ENCODE measurements at places on chromosomes 7 and 10.

- DNase-seq: no peak
Observed at GRCh38 chr7:138745189-138745588, 44.0 kb upstream of the SVOPL start.

DNA sequence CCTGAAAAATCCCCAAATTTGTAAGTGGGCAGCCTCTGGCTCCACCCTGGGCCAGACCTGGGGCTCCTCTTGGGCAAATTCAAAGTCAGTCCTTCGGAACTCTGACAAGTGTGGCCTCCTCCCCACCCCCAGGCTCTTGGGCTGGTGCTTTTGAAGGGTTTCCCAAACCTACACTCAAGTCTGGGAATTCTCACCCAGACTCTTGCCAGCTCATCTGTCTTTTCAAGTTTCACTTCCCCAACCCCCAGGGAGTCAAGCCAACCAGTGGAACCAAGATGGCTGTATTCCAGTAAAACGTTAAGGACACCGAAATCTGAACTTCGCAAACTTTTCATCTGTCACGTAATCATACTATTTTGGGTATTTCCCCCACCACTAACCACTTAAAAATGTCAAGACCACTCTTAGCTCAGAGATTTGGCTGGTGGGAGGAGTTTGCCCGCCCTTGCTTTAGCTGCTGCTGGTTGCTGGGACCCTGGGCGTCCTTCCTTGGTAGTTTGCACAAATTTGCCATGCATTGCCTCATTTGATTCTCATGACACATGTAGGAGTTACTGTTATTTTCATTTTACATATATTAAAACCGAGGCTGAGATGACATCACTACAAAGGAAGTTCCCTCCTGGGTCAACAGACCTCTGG lies 1.7 kb upstream of the MYO1G start:
- DNase-seq: peak; percentile 99

- no peak for DNase-seq
Observed at GRCh38 chr10:118914629-118915028, 114.9 kb upstream of the NANOS1 start.

GRCh38 chr10:62583876-62584615 lies 209.9 kb downstream of the ZNF365 start:
- no peak for DNase-seq

- DNase-seq: peak; percentile 38
Observed at GRCh38 chr7:128948312-128948973, 10.7 kb downstream of the IRF5 start.

GRCh38 chr10:13776861-13777311 lies 190.1 kb downstream of the PRPF18 start:
- no peak for DNase-seq

GRCh38 chr10:119420950-119421875 lies 121.3 kb downstream of the RGS10 start:
- no peak for DNase-seq

GRCh38 chr7:34875481-34875880 lies 161.8 kb downstream of the DPY19L1 start:
- no peak for DNase-seq

DNA sequence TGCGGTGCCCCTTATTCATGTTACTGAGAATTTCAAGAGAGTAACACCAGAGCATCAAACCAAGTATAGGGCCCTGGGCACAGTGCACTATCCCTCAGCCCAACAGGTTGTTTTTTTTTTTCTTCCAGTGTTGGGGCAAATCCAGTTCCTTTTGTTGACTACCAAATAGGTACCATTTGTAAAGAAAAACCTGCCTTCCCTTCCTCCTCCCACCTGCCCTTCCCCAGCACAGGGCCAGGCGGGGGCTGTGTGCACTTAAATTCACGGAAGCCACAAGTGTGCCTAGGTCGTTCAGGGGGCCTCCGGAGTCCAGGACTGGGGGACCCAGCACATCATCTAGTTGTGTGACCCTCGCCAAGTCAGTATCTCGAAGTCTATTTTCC lies 595 bp upstream of the SFXN4 start:
- no peak for DNase-seq

- no peak for DNase-seq
Observed at GRCh38 chr10:93695740-93696139, 6.7 kb downstream of the FRA10AC1 start.

GRCh38 chr7:157120181-157120580 lies 18.5 kb upstream of the UBE3C start:
- DNase-seq: no peak

GRCh38 chr7:70093205-70093904 lies 495.1 kb downstream of the AUTS2 start:
- DNase-seq: no peak

DNA sequence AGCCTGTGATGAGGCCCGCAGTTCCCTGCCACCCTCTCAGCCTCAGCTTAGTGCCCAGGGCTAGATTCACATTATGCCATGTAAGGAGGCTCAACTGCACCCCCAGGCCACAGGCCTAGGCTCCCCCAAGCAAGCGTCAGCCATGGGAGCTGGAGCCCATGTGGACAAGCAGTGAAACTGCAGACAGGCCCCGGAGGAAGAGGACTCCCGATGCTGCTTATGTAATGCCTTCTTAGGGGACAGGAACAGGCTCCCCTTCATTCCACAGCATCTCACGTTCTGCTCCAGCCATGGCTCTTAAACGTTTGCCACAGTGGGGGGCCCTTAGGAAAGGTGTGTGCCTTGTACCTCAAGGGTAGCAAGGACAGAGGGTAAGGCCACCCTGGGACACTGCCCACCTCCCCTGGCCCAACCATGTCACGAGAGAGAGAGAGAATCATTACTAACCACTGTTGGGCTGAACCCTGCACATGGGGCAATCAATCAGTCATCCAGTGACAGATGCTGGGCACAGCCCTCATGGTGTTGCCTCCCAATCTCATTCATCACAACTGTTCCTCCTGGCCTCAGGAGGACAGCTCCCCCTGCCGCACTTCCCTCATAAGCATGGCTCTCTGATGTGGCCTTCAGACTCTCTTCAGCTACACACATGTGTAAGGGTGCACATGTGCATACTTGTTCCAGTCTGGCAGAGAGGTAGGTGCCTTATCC lies 263.0 kb downstream of the GRID1 start:
- DNase-seq: no peak

GRCh38 chr7:151019130-151019447 lies 5.2 kb downstream of the ATG9B start:
- DNase-seq: no peak

DNA sequence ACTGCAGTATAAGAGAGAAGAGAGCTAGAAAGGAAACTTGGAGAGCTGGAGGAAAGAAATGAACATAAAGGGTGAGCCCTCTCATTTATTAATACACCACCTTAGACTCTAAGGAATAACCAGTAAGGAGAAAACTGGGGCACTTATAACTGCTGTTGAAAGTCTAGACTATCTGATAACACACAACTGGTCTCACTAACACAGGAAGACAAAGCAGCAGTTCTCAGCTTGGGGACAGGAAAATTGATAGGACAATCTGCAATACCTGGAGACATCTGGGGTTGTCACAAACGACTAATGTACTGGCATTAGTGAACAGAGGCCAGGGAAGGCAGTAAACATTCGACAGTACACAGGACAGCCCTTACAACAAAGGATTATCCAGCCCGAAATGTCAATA lies 6.8 kb downstream of the ELMO1 start:
- DNase-seq: no peak

GRCh38 chr7:124785994-124786393 lies 20.4 kb upstream of the GPR37 start:
- DNase-seq: no peak

DNA sequence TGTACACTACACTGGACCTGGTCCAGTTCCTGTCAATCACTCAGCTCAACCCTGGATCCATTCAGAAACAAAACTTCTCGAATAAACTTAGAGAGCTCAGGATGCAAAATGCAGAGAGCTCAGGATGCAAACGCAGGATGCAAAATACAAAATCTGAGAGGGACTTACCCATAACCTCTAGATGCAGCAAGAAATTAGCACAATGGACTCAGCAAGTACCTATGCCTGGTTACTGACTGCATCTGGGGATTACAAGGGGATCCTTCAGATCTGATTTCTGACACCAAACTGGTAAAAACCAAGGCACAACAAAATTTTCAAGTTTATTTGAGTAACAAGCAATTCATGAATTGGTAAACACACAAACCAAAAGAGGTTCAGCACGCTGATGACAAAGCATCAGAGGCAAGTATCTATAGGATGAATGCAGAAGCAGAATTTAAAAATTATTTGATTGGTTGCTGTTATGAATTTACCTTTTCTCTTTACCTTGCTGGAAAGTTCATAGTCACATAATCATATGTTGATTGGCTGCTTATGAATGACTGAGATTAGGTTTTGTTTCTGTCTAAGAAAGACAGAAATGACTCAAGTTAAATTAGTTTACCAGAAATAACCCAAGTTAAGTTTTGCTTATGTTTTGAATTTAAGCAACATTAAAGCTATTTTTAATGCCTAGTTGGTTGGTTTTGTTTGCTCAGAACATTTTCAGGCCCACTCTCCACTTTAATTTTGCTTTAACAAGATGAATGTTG lies 11.4 kb downstream of the GIMAP6 start:
- DNase-seq: no peak

DNA sequence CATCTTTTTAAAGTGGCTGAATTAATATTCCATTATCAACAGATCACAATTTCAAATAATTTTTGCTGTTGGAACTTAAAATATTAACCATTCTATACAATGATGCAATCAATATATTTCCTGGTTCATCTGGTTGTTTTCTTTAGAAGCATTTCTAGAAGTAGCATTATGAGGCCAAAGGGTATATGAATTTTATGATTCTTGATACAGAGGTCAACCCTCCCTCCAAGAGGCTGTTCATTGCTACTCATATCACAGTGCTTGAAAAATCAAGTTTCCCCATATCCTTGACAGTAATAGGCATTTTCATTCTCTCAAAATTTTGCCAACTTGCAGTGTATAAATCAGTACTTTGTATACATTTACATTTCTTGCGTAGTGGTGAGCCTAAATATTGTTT lies 312.6 kb downstream of the BMPER start:
- DNase-seq: no peak

GRCh38 chr10:127354255-127354654 lies 157.9 kb upstream of the INSYN2A start:
- no peak for DNase-seq

GRCh38 chr7:151498495-151498894 lies 21.2 kb downstream of the RHEB start:
- DNase-seq: no peak

- peak; percentile 11 for DNase-seq
Observed at GRCh38 chr10:124648738-124649137, 95.4 kb downstream of the FAM53B start.

DNA sequence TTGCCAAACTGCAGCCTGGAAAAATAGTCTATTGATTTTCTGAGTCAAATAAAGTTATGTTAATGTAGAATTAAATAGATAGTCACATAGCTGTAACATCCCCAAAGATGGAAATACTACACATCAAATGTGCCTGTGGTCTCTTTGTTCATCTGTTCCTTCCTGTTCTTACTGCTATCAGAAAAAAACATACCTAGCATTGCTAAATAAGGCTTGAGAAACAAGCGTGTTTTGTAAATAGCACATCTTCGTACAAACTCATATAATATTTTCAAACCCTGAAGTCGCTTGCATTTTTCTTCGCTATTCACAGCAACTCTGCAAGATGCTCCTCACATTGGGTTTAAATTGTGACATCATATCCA lies 116.1 kb downstream of the KLF6 start:
- no peak for DNase-seq

DNA sequence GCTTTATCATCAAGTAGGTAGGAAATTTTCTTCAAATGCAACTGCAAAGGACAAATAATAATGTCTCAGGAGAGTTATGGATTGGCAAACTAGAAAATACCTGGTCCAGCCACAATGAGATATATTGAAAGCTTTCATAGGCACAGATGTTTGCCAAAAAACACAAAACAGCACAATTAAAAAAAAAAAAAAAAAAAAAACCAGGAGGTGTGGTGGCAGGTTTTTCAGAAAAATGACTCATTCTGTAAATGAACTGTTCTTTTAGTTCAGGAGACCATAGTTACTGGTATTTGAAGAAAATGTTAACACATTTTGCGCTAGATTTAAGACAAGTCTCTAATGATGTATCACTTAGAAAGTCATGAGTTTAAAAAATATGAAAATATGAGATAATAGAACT lies 55.0 kb upstream of the JCAD start:
- DNase-seq: no peak

DNA sequence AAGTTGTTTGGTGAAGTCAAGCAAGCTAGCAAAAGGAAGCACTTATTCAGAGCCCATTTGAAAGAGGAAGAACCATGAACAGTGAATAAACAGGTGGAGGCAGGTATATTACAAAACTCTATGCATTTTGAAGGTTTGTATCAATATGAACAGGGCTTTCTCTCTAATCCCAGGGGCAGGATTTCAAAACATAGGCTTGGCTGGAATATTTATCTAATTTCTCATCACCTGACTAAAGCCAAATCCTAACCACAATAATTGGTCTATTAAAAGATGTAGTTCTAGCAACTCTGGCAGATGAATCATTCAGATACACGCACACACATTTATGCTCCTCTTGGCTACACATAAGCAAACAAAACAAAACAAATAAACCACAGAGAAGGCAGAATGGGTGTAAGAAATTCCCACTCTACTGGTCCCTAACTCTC lies 554.4 kb downstream of the INHBA start:
- DNase-seq: no peak

GRCh38 chr10:33612551-33612950 lies 278.1 kb upstream of the NRP1 start:
- DNase-seq: no peak

- DNase-seq: no peak
Observed at GRCh38 chr7:31014826-31015225, 37.3 kb upstream of the ADCYAP1R1 start.

GRCh38 chr7:18566205-18566604 lies 70.7 kb downstream of the HDAC9 start:
- no peak for DNase-seq

- no peak for DNase-seq
Observed at GRCh38 chr10:18230794-18231193, 90.6 kb downstream of the CACNB2 start.

DNA sequence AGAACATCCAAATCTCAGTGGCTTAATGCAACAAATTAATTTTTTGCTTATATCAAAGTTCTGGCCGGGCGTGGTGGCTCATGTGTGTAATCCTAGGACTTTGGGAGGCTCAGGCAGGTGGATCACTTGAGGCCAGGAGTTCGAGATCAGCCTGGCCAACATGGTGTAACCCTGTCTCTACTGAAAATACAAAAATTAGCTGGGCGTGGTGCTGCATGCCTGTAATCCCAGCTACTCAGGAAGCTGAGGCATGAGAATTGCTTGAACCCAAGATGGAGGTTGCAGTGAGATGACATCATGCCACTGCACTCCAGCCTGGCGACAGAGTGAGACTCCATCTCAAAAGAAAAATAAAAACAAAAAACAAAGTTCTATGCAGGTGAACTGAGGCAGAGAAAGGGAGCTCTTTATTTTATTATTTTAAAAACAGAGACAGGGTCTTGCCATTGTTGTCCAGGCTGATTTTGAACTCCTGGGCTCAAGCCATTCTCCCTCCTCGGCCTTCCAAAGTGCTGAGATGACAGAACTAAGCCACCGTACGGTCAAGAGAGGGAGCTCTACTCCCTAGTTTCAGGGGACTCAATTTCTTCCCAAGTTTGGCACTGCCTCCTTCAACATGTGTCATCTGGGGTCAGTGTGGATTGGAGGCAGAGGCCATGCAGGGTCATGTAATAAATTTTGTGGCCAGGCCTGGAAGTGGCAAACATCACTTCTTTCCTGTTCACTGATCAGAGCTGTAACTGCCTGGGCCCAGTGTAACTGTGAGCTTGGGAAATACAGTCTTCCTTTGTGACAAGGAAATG lies 2.4 kb downstream of the ADCK2 start:
- no peak for DNase-seq

All from SIG-M5 (cell line).